ENCODE measurements at places on chromosomes 11 and 22.

DNA sequence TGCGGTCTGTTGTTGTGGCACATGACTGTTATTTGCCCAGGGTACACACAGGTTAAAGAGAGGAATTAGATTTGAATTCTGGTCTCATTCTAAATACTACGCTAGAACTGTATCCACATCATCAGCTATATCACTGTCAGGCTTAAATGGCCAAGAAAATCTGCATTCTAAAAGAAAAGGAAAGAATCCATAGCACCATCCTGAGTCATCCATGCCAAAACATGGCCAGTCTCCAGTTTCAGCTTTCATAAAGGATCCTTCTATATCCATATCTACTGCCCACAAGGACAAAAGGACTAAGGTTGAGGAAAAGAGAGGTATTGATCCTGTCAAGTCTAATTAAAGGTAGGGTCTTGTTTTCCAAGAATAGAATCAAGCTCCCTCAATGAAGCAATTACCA is 73.6 kb upstream of the GDPD4 start:
- peak; percentile 53 for DNase-seq

GRCh38 chr11:9596926-9597464 is 23.5 kb downstream of the WEE1 start:
- peak; percentile 62 for DNase-seq

- peak; percentile 10 for DNase-seq
Observed at GRCh38 chr22:42611051-42611450, 3.6 kb downstream of the POLDIP3 start.

GRCh38 chr11:2571598-2572281 is 126.9 kb downstream of the KCNQ1 start:
- no peak for DNase-seq

DNA sequence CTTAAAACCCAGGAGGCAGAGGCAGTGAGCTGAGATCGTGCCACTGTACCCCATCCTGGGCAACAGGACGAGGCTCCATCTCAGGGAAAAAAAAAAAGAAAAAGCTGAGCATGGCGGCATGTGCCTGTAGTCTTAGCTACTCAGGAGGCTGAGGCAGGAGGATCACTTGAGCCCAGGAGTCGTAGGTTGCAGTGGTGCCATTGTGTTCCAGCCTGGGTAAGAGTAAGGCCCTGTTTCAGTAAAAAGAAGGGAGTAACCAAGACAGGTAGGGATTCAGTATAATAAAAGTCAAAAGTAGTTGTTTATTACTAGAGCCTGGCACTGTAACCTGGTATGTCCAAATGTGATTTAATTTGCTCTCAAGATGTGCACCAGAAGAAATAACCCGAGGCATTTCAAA is 8.1 kb upstream of the RAB30 start:
- no peak for DNase-seq

- no peak for DNase-seq
Observed at GRCh38 chr11:57100638-57101331, 81.0 kb upstream of the LRRC55 start.

GRCh38 chr11:94998285-94998684 is 24.8 kb downstream of the KDM4D start:
- no peak for DNase-seq

GRCh38 chr11:9748361-9748970 is 84.6 kb downstream of the SWAP70 start:
- peak; percentile 80 for DNase-seq

- DNase-seq = no peak
Observed at GRCh38 chr11:61839742-61840141, 11.6 kb downstream of the FADS2 start.

- DNase-seq = no peak
Observed at GRCh38 chr22:32144496-32145274, 14.4 kb downstream of the C22orf42 start.

- DNase-seq = peak; percentile 42
Observed at GRCh38 chr22:27381552-27381951, 420.0 kb downstream of the MN1 start.

GRCh38 chr11:95895815-95896214 is 28.1 kb downstream of the MTMR2 start:
- DNase-seq = no peak

- no peak for DNase-seq
Observed at GRCh38 chr11:104522123-104522522, 358.2 kb upstream of the PDGFD start.

DNA sequence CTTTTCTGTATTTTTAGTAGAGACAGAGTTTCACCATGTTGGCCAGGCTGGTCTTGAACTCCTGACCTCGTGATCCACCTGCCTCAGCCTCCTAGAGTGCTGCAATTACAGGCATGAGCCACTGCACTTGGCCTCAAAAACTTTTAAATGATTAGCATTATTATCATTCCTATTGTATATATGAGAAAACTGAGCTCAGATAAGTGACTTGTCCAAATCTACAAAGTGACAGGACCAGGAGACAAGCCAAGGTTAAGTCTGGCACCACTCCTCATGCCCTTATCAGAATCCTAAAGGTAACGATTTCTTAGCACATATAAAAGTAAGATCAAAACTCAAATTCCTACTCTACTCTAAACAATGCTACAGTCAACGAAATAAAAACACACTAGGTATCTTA is 32.2 kb upstream of the CHRNA10 start:
- DNase-seq = no peak

- DNase-seq = peak; percentile 48
Observed at GRCh38 chr11:6402561-6402981, 12.3 kb downstream of the SMPD1 start.

GRCh38 chr11:26072614-26073153 is 259.2 kb upstream of the ANO3 start:
- DNase-seq = no peak

DNA sequence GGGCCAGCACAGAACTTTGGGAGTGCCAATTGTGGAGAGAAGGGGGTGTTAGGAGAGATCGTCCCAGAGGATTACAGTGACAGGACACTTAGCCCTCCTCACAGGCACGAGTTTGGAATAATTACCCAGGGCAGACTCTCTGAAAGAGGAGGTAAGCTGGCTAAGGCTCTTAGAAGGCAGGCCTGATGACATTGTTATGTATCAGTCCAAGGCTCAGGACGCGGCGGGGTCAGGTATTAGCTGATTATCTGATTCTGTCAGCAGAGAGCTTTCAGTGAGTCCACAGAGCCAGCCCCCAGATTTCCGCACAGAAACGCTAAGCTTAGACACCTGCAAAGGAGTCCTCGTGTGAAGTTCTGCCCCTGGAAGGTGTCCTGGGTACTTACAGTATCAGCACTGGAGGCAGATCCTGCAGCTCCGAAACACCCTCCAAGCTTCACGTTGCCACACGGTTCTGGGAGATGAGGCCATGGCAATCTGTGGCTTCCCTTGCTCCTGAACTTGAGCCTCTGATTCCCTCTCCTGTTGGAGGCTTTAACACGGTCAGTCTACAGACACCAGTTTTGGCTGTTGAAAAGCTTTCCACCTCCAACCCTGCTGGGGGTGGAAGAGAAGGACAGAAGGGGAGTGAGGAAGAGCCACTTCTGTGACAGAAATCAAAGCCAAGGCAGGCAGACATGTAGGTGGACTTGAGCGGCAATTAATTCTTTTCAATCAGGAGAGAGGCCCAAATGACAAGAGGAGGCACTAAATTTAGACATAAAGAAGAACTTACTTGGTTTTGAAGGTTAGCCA is 123.6 kb upstream of the CADM1 start:
- no peak for DNase-seq

- no peak for DNase-seq
Observed at GRCh38 chr11:132486060-132486459, 1046.2 kb downstream of the OPCML start.

- no peak for DNase-seq
Observed at GRCh38 chr22:30414525-30415047, 11.0 kb upstream of the MTFP1 start.

DNA sequence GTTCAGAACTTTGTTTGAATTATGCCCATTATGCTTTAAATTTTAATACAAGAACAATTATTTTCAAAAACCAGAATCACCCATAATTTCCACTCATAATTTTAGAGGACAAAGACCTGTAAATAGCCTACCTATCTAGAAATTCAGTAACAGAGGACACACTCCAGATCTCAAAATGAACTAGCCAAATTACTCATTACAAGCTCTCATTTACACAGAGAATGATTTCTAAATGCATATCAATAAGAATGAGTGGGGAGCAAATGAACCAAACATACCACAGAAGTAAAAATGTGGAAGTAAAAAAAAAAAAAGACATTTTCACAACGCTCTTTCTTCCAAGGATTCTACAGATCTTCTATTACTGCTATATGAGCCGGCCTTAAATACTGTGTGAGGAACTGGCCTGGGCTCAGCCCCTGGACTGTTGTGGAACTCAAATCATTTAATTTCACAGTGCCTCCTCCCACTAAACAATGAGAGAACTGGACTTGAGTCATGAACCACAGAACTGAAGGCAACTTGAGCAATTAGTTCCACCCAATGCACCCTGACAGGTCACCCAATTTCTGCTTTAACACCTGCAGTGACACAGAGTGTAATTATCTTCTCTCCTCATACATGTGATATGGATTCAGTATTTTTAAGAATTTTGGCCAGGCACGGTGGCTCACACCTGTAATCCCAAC is 8.0 kb downstream of the MRTFA start:
- DNase-seq = peak; percentile 58

GRCh38 chr11:102473543-102473942 is 21.0 kb upstream of the TMEM123 start:
- DNase-seq = no peak

GRCh38 chr11:39542460-39542859 is 1917.0 kb downstream of the LRRC4C start:
- DNase-seq = no peak

GRCh38 chr11:126034039-126034932 is 28.4 kb downstream of the CDON start:
- no peak for DNase-seq

DNA sequence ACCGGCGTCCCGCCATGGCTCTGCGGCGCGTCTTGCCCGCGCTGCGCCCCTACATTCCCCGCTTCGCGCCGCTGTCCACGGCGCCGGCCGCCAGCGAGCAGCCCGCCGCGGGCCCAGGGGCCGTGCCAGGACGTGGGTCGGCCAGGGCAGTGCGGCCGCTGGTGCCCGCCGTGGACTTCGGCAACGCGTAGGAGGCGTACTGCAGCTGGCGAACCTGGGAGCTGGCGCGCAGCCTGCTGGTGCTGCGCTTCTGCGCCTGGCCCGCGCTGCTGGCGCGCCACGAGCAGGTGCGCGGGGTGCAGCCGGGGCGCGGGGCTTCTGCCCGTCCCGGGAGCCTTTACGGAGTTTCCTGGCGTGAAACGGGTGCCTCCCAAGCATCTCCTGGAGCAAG is 20.1 kb downstream of the DGCR6L start:
- DNase-seq = no peak

DNA sequence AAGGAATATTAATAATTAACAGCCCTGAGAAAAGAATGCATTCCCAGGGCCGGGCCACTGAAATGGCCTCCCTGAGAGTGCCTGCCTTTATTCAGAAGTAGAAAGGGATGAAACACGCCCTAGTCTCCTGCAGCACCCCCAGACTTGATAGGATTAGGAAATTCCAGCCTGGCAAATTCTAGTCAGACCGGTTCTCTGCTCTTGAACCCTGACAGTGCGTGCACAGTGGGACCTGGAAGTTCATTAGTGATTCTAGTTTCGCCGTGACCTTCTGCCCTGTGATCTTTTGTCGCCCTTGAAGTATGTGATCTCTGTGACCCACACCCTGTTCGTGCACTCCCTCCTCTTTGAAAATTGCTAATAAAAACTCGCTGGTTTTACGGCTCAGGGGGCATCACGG is 2.1 kb upstream of the GSTP1 start:
- no peak for DNase-seq

- peak; percentile 90 for DNase-seq
Observed at GRCh38 chr11:45899448-45900174, 7.5 kb downstream of the FREY1 start.

DNA sequence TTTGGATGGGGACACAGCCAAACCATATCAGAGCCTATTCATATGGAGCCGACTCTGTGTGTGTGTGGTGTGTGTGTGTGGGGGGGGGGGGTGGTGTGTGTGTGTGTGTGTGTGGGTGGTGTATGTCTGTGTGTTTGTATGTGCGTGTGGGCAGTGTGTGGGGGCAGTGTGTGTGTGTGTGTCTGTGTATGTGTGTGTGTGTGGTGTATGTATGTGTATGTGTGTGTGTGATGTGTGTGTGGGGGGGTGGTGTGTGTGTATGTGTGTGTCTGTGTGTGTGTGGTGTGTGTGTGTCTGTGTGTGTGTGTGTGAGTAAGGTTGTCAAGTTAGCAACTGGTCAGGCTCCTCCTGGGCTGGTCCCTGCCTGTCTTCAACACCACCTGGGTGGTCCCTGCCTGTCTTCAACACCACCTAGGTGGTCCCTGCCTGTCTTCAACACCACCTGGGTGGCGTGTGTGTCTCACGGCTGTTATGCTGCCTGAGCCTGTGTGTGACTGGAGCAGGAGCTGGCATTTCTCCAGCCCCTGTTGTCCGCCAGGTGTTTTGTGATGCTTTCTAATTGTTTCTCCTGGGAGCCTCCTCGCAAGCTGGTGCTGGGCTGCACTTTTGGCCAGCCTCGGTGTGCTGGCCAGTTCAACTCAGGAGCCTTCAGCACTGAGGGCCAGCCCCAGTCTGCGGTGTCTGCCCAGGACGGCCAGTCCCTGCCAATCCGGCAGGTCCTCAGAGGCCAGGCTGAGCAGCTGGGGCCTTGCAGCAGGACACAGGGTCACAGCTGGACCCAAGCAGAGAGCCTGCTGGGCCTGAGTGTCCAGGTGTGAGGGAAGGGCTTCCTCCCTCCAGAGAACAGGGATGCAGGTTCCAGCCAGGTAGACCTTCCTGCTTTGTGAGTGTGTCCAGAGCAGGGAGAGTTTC is 21.5 kb upstream of the PVALB start:
- no peak for DNase-seq

- peak; percentile 74 for DNase-seq
Observed at GRCh38 chr11:100930185-100930778, 199.3 kb downstream of the PGR start.

Measured in fibroblast of skin of right biceps (primary cell).